ENCODE measurements at places on chromosomes 6 and 20. TPM values are rescaled to one million over a fixed set of nuclear protein-coding genes. Genes with fewer than 3 reads are reported as not detected.

VEGFA gene
- total RNA-seq: 42.3 TPM

SS18L1 gene
- 24.3 TPM for total RNA-seq

- H3K27ac ChIP-seq: no peak overlapping the region
- no peak for DNase-seq
- H3K4me3 ChIP-seq: no peak overlapping the region
- H3K27me3 ChIP-seq: no peaks in the 10 kb centered on the region
- peaks cover 12% of the 10 kb centered on the region for H3K36me3 ChIP-seq
Measured at GRCh38 chr6:110660066-110660655, 155.1 kb downstream of the CDK19 start.

DNA sequence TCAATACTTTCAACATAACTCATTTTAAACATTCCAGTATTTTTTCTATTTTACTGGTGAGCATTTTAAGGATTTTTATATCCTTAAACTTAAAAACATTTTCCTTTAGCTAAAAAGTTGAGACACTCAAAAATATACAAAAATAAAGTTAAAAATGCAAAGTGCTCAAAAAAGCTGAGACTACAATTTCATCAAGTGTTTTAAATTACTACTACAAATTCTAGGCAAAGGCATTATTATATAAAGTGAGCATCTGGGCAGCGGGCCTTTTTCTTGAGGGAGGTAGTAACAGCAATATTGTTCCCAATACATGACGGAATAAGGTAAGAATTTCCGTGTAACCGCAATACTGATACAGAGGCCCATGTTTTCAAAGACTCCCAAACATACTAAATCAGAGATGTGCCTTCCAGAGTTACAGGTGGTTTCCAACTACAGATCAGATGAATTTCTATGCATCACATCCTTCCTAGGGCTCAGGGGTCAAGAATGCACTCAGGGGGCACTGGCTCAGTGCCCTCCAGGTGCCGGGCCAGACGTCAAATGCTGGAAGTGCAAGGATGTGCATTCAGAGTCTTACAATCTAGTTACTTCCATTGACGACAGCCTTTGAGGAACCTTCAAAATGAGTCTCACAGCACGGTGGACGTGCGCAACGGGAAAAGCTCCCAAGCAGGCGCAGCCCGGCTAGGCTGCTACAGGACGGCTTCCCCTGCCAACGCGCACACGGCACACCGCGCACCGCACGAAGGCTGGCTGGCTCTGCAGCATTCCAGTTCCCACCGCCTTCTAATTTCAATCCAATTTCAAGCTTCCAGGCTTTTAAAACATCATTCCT, 1.7 kb downstream of the PHF10 start:
- peak overlapping the region; percentile 91 for H3K4me3 ChIP-seq
- peaks cover 13% of the 10 kb centered on the region for H3K36me3 ChIP-seq
- DNase-seq: peak; percentile 16
- peak overlapping the region; percentile 95 for H3K27ac ChIP-seq

DNA sequence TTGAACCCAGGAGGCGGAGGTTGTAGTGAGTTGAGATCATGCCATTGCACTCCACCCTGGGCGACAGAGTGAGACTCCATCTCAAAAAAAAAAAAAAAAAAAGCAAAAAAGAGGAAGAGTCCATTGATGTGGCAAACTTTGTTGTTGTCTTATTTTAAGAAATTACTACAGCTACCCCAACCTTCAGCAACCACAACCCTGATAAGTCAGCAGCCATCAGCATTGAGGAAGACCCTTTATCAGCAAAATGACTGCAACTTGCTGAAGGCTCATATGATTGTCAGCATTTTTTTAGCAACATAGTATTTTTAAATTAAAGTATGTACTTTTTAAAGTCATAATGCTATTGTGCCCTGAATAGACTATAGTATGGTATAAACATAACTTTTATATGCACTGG, 48.8 kb downstream of the ZFP64 start:
- no peaks in the 10 kb centered on the region for H3K4me1 ChIP-seq
- H3K36me3 ChIP-seq: no peaks in the 10 kb centered on the region
- H3K4me3 ChIP-seq: no peak overlapping the region
- H3K27me3 ChIP-seq: no peaks in the 10 kb centered on the region
- no peak overlapping the region for H3K27ac ChIP-seq

Data from activated T-helper 1 cell treated with anti-CD3 and anti-CD28 coated beads, Interleukin-12 subunit alpha, Interleukin-12 subunit beta, Interleukin-2, Interleukin-4 antibody, amounts not matched to agents 30 ng/mL and 10 ng/mL and 1 ng/mL, durations not matched to agents 14 hours and 24 hours and 36 hours (primary cell).